ENCODE measurements at places on chromosomes 7 and 10.

DNA sequence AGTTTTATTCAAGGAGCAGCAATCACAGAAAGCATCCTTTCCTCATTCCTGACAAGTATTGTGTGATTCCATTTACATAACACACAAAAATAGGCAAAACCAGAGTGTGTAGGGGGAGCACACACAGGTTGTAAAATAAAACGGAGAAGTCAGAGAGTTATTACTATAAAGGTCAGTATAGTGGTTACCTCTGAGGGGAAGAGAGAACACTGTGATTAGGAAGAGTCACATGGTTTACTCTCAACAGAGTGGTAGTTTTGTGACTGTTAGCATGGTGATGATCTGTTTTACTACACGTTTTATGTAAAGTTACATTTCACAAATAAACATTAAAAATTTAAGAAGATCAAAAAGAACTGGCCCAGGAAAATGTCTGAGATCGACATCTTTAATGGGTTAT is 74.6 kb downstream of the VPS41 start:
- DNase-seq, result no peak

GRCh38 chr7:131061818-131062217 is 265.9 kb upstream of the MKLN1 start:
- DNase-seq, result no peak

GRCh38 chr7:132029369-132030085 is 473.1 kb upstream of the PODXL start:
- no peak for DNase-seq

DNA sequence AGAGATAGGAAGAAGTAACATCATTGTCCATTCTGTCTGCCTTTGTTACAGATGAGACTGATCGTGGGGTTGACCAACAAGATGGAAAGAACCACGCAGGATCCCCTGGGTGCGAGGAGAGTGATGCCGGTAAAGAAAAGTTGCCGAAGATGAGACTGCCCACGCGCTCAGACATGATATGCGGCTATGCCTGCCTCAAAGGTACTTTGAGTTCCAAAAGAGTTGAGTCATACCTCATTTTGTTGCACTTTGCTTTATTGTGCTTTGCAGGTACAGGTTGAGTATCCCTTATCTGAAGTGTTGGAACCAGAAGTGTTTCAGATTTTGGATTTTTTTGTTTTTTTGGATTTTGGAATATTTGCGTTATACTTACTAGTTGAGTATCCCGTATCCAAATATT is 12.2 kb upstream of the CLCN1 start:
- no peak for DNase-seq

- DNase-seq, result no peak
Measured at GRCh38 chr10:96131621-96132020, 1.5 kb downstream of the ZNF518A start.

DNA sequence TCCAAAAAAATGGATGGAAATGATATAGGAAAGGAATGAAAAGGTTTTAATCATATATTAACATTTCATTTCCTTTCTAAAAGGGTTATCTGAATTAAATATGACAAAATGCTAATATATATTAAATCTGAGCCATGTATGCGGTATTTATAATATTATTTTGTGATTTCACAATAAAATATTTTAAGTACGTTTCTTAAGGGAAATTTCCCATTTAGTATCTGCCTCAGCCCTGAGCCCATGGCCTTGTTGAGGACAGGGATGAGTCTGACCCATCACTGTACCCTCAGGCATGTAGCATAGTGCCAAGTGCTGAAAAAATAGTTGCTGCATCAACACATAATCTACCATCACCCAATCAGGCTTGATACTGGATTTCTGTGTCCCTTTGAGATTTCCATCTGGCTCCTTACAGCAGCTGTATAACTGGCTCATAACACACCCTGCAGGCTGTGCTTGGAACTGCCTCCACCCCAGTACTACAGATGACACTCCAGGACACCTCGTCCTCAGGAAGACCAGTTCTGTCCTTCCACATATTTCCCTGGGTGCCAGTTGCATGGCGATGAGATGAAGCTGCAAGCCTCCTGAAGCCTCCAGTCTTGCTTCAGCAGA is 59.4 kb upstream of the ASAH2 start:
- no peak for DNase-seq

GRCh38 chr10:21281765-21282484 is 243.6 kb downstream of the SKIDA1 start:
- no peak for DNase-seq

DNA sequence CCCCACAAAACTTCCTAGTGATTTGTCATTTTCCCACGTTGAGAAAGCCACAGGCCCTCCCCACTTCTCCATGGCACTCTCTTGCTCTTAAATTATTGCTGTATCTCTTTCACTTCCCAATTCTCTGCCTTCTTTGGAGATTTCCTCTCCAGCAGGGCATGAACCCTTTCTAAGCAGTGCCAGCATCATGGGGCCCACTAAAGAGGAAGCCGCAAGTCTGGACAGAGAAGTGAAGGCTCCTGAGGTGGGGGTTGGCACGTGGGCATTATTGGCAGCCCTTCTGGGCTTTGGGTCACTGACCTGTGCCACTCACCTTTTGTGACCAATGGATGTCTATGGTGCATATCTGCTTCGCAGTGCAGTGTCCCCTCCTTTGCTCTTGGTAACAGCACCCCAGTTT is 97.7 kb upstream of the TCF7L2 start:
- no peak for DNase-seq

DNA sequence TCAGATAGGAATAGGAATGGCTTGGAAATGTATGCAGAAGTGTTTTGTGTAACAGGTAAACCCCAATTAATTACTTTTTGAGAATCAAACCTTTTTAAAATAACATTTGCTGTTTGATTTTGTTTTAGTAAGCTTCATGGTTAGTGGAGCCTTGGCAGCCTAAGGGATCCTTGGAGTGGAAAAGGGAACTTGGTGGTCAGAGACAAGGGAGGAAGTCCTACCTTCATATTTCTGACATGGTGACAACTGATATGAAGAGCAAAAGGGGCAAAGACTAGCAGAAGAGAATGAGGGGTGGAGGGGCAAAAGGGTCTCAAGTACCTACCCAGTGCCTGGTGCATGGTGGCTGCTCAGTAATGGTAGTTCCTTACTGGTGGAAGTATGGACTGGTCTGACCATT is 32.3 kb downstream of the AHCYL2 start:
- no peak for DNase-seq

GRCh38 chr10:131098416-131098952 is 213.0 kb downstream of the TCERG1L start:
- no peak for DNase-seq

- no peak for DNase-seq
Measured at GRCh38 chr10:8830876-8831275, 776.4 kb downstream of the GATA3 start.

GRCh38 chr7:127933146-127933545 is 98.1 kb downstream of the LRRC4 start:
- no peak for DNase-seq

GRCh38 chr7:67571026-67571545 is 574.5 kb downstream of the TYW1 start:
- DNase-seq, result no peak

DNA sequence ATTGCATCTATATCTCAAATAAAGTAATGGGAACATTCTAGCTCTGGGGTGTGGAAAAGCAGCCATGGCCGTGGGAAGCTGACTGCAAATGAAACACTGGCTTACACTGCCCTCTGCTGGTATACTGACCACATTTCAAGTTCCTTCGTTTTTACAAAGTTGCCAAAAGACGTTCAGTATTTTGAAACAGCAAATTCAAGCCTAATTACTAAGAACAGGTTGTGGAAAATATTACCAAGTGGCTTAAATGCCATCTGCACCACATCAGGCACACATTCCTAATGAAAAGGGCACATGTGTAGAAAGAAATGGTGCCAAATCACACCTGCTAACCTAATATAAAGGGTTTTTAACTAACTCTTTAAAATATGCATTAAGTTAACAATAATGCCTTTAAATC is 83.9 kb downstream of the JAZF1 start:
- peak; percentile 28 for DNase-seq

DNA sequence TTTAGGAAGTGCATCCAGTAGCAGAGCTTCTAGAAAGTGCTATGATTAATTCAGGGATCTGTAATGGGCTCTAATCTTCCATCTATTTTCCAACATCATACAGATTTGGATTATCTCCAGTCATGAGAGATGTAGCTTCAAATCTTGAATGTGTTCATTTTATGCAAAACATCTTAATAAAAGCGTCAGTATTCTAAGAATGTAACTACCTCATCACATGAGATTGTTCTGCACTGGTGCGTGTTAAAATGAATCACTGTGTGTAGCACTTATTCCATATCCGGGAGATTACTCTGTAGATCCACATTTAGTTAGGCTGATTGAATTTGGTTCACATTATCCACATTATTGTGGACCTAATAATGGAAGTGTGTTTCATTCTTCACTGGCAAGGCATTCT is 344.9 kb upstream of the CHRM2 start:
- DNase-seq, result no peak

GRCh38 chr10:4981722-4982471 is 18.7 kb downstream of the AKR1C1 start:
- DNase-seq, result no peak

- DNase-seq, result no peak
Measured at GRCh38 chr7:114851406-114852061, 70.4 kb upstream of the MDFIC start.

DNA sequence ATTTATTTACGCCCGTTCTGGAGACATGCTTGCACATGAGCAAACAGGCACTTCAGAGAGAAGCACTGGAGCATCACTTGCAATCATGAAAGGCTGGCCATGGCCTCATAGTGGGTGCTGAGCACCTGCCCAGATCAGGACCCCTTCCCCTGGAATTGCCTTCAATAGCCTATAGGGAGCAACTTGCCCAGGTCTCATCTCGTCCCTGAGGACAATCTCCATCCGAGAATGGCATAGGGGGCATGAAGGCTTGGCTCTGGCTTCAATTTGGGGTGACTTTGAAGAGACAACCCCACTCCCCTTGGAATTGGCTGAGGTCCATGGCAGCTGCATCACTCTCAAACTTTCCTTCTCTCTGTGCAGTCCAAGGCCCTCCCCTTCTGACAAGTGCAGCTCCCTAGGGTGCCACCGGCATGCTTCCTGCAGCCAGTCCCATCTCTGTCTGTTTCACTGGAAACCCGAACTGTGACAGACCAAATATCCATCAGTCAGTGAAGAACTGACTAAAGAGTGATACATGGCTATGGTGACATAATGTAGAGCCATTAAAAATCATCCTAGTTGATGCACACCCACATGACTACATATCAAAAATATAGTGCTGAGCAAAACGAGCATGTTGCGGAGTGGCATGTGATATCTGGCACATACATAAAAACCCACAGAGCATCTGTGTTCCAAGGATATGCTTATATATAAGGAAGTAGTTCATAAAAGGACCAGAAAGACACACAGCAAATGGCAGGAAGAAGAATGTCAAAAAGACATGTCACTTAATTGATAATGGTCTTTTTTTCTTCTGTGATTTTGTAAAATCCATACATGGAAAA is 12.4 kb downstream of the GDF2 start:
- no peak for DNase-seq

Data from activated CD8-positive, alpha-beta memory T cell treated with anti-CD3 and anti-CD28 coated beads for 4 hours (primary cell).